Activated T-helper 17 cell treated with anti-CD3 and anti-CD28 coated beads, Interleukin-2, amount 50 U/mL, for 72 hours (primary cell): ENCODE measurements at places on chromosomes 2 and 18. TPM values are rescaled to one million over a fixed set of nuclear protein-coding genes. Genes with fewer than 3 reads are reported as not detected.

DNA sequence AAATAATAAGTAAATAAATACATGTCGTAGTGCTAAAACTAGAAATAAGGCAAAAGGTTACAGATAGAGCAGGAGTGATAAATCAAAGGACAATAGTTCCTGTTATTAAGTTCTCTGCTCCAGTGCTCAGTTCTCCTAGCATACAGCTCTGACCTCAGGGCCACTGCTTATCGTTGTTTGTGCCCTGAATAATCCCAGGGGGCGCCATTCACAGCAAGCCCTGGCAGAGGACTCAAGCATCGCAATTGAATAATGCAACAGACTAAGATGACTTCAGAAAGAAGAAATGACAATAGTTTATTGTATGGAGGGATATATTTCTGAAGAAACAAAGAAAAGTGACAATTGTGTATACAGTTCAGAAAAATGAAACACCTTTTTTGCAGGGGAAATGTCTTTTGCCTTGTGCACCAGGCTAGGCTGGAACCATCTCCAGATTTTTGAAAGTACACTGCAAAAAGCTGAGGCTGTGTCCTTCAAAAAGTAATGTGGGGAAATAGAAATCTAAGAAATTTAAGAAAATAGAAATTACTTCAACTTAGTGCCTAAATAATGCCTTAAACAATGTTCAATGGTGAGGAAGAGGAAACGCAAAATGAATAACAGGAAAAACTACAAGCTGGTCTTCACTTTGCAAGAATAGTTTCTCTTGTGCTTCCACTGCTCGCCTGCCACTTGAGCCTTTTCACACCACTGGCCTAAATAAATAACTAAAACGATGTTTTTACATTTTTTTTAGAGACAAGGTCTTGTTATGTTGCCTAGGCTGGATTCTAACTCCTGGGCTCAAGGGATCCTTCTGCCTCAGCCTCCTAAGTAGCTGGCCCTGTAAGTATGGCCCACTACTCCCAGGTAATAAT, 19.0 kb upstream of the CCNYL1 start:
- ATAC-seq = peak; percentile 50

DNA sequence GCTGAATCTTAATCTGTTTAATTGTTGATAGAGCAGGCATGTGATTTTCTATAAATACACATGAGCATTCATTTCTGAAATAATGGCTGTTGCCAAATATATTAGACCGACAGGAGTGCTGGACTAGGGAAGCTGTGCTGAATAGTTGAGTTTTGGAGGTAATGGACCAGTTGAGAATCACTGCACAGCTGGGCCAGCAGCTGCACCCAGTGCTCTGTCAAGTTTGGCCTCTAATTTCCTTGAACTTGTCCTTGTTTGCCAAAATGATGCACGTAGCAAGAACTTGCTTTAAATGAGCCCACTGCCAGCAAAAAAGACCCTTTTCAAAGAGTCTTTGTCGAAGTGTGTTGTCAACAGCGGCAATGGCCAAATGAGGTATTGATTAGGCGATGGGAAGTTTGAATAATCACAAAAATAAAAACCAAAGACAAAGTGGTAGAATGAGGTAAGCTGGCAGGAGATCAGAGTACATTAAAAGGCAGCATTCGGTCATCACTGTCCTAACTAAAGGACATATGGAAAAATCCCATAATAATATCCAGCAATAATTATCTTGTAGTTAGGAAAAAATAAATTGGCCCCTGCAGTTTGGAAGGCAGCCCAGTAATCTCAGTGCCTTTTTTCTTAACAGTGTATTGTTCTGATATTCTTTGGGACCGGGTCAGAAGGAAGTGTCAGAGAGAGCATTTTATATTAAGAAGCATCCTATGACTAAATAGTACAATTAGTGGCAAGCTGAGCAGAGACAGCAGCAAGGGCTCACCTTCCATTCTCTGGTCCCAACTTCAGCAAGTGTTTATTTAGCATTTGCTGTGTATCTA, 126.2 kb downstream of the RAPGEF4 start:
- ATAC-seq = no peak

GRCh38 chr2:1997409-1997808, 253.1 kb upstream of the PXDN start:
- ATAC-seq = no peak

DNA sequence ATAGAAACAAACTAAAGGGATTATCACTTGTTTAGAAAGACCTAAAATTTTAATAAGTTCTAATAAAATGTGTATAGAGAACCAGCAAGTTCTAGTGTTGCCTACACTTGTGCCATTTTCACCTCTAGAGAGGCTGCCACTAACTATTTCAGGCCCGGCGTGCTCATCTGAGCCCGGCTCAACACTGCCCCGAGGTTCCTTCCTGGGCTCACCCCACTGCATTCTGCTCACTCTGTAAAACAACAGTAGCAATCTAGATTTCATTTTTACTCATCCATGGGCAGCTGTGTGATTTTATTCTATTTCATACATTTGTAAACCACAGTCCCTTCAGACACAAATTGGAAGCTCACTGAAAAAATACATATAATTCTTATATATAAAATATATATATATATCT, 253.2 kb downstream of the L3MBTL4 start:
- ATAC-seq = no peak

GRCh38 chr2:240458044-240458899, 22.8 kb downstream of the GPC1 start:
- ATAC-seq = no peak

DNA sequence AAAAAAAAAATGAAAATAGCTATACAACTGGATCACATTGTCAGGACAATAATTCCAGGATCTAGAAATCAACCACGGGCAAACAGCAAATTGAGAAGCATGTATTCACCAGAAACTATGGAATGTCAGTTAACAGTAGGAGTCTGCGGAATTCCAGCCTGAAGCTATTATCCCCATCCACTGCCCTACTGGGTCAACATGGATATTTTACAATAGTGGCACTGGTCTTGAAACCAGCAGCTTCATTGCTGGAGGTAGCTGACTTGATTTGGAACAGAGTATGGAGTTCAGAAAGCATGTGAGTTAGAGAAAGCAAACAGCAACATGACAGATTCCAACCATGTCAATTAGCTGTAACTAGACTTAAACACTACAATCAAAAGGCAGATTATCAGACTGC, 55.7 kb upstream of the PDE1A start:
- ATAC-seq = no peak

DNA sequence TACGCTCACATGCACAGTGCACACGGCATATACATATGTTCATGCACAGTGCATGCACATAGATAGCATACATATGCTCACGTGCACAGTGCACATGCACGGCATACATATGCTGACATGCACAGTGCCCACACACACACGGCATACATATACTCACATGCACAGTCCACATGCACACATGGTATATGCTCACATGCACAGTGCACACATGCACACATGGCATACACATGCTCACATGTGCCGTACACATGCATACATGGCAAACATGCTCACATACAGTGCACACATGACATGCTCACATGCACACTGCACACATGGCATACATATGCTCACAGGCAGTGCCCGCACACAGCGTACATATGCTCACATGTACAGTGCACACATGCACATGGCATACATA, 97.7 kb upstream of the CTDP1 start:
- ATAC-seq = no peak

DNA sequence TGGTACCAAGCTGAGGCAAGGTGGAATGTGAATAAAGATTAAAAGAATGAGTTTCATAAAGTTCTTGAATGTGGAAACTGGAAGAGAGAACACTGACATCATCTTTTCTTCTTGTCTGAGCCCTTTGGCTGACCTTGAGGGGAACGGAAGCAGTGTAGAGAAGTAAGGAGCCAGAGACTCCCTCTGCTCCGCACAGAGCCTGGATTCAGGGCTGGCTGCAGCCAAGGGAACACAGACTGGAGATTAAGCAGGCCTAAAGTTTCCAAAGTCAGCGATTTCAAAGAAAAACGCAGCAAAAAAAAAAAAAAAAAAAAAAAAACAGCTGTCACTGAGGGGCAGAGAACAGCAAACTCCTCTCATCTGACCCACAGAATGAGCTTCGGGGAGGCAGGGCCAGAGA, 19.3 kb upstream of the ALK start:
- no peak for ATAC-seq

DNA sequence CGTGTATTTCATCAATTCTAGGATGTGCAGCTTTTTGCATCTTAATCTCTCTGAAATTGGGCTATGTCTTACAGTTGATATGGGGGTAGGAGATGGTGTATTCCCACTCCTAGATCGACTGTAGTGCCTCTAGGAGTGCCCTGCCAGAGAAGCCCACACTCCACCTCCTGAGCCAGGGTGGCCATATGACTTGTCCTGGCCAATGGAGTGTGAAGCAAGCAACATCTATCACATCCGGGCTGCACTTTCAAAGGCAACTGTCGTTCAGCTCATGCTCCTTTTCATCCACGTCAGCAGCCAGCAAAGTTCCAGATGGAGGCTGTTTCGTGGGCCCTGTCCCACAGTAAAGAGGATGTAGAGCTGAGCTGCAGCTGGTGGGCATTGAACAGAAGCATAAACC, 149.4 kb upstream of the SLC1A4 start:
- peak; percentile 72 for ATAC-seq

DNA sequence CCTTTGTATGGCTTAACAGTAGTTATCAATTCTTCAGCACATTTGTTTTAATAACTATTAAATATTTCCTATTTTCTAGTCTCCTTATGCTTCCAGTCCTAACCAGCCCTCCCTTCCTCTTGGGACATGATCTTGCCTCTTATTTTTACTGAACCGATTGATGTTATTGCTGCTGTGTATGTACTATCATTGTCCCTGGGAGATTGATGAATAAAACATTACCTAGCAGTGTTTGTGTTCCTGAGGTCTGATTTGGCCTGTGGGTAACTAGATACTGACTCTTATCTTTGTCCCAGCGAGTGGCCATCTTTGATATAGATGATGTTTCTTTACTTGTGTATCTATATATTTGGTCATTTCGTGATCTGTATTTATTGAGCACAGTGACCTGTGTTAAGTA, 192.9 kb downstream of the BABAM2 start:
- ATAC-seq = no peak

DNA sequence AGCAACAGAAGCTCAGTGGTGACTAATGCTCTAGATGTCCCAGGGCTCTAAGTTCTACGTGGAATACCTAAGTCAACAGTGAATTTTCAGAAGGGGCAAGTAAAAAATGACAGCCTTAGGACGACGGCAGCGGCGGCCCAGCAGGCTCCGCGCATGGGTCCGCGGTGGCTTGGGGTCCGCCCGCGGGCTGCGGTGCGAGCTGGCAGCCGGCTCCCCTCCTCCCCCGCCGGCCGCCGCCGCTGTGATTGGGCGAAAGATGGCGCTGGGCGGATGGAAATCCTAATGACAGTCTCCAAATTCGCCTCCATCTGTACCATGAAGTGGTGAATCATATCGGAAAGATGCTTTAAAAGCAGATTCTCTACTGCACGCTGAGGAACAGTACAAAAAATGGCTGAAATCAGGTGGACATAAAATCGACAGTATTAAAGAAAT, 74.7 kb downstream of the HNRNPLL start:
- peak; percentile 85 for ATAC-seq

DNA sequence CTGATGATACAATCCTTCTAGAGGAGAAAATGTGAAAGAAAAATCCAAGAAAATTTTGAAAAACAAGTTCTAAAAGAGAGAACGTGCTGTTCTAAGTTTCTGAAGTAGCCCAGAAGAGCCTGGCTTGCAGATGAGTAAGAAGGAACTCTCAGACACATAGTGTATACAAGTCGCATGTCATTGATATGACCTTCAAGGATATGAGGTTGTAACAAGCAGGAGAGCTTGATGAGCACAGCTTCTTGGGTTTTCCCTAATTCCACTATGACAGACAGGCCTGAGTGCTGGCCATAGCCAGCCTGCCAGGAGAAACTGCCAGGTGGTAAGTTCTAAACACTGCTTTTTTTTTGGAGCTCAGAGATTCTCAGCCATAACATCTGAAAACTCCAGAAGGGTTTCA, 235.7 kb upstream of the SIX2 start:
- no peak for ATAC-seq

GRCh38 chr18:2201036-2201600, 370.2 kb downstream of the METTL4 start:
- no peak for ATAC-seq

- no peak for ATAC-seq
Measured at GRCh38 chr2:206193671-206194357, 34.1 kb downstream of the EEF1B2 start.

DNA sequence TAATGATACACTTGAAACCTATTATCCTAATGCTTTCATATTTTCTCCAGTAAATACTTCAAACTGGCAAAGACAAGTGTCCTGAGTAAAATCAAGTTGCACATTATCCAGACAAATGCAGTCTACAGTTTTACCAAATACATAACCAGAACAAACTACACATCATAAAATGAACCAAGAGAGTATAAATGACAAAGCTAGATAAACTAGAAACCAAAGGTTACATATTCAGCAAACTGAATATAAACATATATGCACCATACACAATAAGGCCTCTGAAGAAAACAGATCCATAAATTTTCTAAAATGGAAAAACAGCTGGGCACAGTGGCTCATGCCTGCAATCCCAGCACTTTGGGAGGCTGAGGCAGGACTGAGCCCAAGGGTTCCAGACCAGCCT, 47.0 kb downstream of the HYCC2 start:
- no peak for ATAC-seq

DNA sequence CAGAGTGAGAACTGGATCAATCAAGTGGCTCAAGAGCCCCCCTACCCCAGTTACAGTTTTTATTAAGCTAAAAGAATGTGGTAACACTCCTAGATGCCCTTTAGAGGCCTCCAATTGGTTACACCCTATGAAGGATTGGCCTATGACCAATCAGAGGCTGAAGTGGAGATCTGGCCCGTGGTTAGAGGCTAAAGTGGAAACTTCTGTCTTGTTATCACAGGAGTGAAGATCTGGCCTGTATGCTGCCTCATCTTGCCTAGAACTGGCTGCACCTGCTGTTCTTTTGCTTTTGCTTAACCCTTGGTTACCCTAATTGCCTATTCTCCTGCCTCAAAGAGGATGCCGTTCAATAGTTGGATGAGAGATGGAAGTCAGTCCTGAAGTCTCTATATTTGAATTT, 100.1 kb upstream of the MAP2 start:
- ATAC-seq = no peak

GRCh38 chr2:237734905-237735623, 63.5 kb upstream of the RBM44 start:
- no peak for ATAC-seq

DNA sequence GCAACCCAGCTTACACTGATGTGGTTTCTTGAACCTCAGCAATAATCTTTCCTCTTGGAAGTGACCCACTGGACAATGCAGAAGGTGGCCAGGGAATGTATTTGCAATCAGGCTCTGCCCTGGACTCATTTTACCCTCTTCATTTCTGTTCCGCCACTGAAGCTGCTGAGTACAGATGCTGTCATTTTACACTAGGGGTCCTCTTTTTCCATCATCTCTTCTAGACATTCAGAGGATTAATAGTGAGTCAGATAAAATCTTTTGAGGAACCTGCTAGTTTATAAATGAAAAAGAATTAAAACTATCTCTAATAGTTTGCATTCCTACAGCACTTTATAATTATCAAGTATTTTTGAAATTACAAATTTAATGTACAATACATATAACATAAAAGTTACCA, 87.9 kb upstream of the PNPT1 start:
- no peak for ATAC-seq

The UGT1A6 gene
- total RNA-seq = not detected

The POTEF gene
- total RNA-seq = not detected

The DSG4 gene
- total RNA-seq = not detected

The CACNB4 gene
- 0.32 TPM for total RNA-seq

The DOK6 gene
- not detected for total RNA-seq

The DSC2 gene
- total RNA-seq = not detected

The TCF23 gene
- not detected for total RNA-seq

The MALL gene
- total RNA-seq = not detected
